Activated CD8-positive, alpha-beta memory T cell treated with anti-CD3 and anti-CD28 coated beads for 36 hours (primary cell): ENCODE measurements at places on chromosomes 12 and 14. TPM values are rescaled to one million over a fixed set of nuclear protein-coding genes. Genes with fewer than 3 reads are reported as not detected.

The OR11H7 gene
- total RNA-seq: not detected

The FOXM1 gene
- 79.1 TPM for total RNA-seq

The PRIMA1 gene
- not detected for total RNA-seq

The ESR2 gene
- total RNA-seq: 2.0 TPM

The MGP gene
- total RNA-seq: not detected

The MYL6B gene
- total RNA-seq: 75.1 TPM

The KLRK1 gene
- total RNA-seq: 126 TPM

The LIN7A gene
- total RNA-seq: not detected

The CD163L1 gene
- total RNA-seq: not detected

The ACYP1 gene
- total RNA-seq: 42.0 TPM

The SMCO2 gene
- not detected for total RNA-seq

The LTBP2 gene
- total RNA-seq: 0.11 TPM

The PTPRQ gene
- total RNA-seq: not detected

The LRP10 gene
- 28.5 TPM for total RNA-seq

The CABP1 gene
- total RNA-seq: 0.17 TPM

The SLC25A47 gene
- total RNA-seq: not detected

The SLC7A7 gene
- total RNA-seq: 0.38 TPM
